ENCODE measurements at places on chromosomes 7 and 10.

GRCh38 chr10:77251297-77252013, 386.2 kb downstream of the KCNMA1 start:
- DNase-seq = no peak

DNA sequence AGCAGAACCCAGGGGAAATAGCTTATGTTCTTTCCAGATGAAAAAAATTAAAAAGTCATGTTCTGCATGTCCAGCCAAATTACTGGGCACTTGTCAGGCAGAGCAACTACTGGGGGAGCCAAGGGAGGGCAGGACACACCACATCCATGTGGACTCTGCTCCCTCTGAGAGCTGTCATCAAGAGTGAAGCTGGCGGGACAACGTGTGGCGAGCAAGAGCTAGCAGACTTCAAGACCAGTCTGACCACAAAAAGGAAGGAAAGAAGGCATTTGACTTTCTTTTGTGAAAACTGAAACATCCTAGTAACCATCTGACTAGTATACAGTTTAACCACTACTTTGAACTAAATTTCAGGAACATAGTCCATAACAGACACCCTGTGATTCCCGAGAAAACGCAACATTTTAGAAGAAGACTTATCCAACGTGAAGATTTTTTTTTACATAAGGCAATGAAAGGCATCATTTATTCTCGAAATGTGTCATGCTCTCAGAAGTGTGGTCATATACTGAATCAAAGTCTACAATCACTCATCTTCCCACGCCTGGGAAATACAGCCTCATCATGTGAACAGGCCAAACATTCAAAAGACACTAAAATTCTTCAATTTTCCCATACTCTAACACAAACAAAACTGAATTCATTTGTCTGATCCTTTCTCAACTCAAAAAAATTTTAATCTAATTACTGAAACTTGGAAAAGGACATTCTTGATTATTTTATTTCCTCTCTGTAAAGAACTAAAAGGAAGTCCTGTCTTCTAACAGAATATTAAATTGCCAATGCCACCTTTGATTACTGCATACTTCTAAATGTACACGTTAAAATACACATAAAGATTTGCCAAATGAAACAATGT, 15.5 kb downstream of the CYTH3 start:
- DNase-seq = no peak

DNA sequence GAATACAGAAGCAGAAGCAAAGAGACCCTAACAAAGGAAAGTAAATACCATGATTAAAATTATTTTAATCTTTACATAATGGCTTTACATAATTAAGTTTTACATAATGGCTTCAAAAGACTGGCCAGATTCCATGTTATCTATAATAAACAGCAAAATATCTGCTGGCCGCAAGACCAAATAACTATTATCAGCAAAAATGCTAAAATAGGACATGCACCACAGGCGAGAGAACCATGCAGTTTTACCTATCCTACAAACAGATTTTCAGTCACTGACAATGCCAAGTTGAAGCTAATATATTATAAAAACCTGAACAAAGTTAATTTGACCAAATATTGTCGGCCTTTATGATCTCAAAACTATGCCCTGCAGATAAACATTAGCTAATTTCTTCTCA, 34.2 kb upstream of the ANLN start:
- no peak for DNase-seq

GRCh38 chr7:25179325-25179724, 49.0 kb downstream of the NPVF start:
- no peak for DNase-seq

DNA sequence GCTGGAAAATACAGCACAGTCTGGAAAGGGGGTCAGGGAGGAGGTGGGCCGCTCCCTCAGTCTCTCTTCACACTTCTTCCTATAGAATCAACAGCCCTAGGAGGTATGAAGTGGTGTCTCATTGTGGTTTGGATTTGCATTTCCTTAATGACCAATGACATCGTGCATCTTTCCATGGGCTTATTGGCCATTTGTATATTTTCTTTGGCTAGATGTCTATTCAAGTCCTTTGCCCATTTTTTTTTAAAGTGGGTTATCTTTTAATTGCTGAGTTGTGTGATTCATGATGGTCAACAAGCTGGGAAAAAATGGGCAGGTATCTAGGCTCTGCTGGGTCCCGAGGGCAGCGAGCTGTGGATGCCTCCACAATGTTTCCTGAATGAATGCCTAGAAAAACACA, 29.1 kb downstream of the TMEM130 start:
- DNase-seq = no peak

GRCh38 chr7:41710838-41711237, 7.9 kb upstream of the INHBA start:
- DNase-seq = no peak
